ENCODE measurements at places on chromosomes 3 and 15. TPM values are rescaled to one million over a fixed set of nuclear protein-coding genes. Genes with fewer than 3 reads are reported as not detected.

DNA sequence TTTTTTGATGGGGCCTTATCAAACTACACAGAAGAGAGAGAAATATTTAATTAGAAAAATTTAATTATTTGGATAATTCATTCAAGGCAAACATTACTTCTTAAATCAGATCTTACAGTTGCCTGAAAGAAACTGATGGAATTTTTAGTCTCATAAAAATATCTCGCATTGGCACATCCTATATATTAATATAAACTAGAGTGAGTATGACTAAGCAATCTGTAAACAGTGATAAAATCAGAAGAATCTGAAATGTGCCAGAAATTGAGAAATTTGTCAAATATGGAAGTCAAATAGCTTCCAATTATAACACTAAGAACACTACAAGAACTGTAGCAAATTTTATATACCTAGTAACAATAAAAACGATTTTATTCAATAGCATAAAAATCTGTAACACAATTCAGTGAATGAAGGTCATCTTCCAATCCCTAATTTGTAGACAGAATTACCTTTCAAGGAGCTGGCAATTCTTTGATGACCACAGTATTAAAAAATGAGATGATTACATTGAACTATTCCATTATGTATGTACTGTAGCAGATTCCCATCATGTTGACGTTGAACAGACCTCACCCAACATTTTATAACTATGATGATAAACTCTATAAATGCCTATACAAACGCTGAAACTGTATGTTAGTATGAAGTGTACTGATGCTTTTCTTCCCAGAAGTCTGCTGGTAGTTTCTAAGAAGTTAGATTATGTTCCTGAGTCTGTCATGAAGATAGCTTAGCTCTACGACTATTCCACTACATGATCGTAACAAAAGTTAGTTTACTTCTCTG lies 63.0 kb downstream of the ALDH1A2 start:
- no peak overlapping the region for H3K4me3 ChIP-seq
- no peaks in the 10 kb centered on the region for H3K4me1 ChIP-seq
- DNase-seq: no peak

GRCh38 chr15:67098768-67099282 lies 33.4 kb downstream of the SMAD3 start:
- peak overlapping the region; percentile 65 for H3K27ac ChIP-seq
- H3K27me3 ChIP-seq: no peaks in the 10 kb centered on the region
- H3K4me3 ChIP-seq: no peak overlapping the region

DNA sequence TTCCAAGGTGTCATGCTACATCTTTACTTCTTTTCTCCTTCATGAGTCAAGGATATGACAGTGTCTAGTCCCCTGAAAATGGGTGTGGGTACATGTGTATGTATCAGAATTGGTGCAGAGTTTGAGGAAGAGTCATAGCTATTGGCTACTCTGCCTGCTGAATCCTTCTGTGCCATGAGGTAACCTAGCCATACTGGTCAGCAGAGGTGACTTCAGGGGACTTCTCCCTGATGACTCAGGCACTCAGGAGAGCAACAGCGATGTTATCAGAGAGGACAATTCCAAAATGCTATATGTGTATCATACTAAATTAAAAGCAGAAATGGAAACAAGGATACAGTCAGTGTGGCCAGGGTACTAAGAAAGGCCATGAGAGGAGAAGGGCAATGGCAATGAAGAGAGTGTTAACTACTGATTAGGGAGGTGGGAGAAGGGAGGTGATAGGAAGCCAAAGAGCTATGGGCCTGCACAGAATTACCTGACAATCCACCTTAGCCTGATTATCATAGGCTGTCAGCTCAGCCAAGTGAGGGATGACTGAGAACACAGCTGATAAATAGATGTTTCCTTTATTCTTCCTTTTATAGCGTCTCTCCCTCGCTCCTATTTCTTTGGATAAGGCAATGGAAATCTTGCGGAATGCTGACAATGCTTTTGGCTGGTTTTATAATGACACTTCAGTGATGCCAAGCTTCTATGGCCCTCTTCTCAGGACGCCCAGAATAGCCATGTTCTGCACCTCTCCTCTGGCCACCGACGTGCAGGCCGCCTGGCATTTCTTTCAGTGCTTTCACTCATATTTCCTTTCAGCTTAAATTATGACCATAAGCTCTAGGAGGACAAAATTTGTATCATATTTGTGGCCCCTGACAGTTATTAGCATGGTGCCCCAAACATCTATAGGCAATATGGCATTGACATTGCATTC lies 90.6 kb downstream of the FGF12 start:
- H3K27me3 ChIP-seq: no peaks in the 10 kb centered on the region
- H3K36me3 ChIP-seq: no peaks in the 10 kb centered on the region
- DNase-seq: no peak
- no peaks in the 10 kb centered on the region for H3K4me1 ChIP-seq

DNA sequence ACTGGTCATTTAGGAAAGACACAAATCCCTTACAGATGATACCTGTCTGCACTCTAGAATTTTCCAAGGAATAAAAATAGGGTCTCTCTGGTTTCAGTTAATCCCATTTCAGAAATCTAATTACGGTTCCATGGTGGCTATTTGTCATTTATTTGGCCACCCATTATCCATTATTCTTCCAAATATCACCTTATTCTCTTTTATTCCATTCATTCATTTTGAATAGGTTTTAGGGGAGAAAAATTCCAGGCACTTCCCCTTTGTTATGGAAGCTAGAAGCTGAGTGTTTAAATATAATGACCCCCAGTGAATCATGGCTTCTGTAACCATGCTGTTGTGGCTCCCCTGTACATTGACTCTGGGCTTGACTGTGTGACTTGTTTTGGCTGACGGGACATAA lies 420.8 kb upstream of the DPH6 start:
- no peaks in the 10 kb centered on the region for H3K36me3 ChIP-seq
- H3K4me1 ChIP-seq: no peaks in the 10 kb centered on the region
- no peaks in the 10 kb centered on the region for H3K27me3 ChIP-seq

- H3K36me3 ChIP-seq: no peaks in the 10 kb centered on the region
- peaks cover 13% of the 10 kb centered on the region for H3K4me1 ChIP-seq
- no peak for DNase-seq
- H3K27ac ChIP-seq: no peak overlapping the region
Observed at GRCh38 chr3:43895573-43895972, 204.8 kb downstream of the ABHD5 start.

The CD80 gene
- not detected for polyA plus RNA-seq

All from sigmoid colon (tissue), 7 donors.